Psoas muscle (tissue), 8 donors: ENCODE measurements at places on chromosomes 11 and 22.
A peak's percentile ranks its signal among the peaks of the same experiment; 100 is the strongest.

DNA sequence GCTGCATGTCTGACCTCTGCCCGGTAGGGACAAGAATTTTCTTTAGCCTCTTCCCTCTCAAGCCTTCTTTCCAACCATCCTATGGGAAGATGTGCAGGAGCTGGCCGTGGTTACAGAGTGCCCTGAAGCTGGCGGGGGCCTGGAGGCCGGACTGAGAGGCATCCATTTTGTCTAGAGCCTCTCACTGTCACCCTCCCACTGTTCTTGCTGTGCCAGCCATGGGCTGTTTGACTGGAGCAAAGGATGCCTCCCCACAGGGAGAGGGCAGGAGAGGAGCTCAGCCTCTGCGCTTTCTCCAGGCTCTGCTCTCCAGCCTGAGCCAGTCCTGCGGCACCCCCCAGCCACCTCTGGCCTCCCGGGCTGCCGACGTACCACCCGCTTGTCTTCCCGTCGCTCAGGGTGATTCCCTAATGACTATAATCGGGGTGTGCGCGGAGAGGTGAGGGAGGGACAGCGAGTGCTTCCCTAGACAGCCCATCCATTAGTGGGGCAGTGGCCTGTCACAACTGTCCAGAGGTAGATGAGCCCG, 123.8 kb downstream of the NECTIN1 start:
- DNase-seq: no peak

DNA sequence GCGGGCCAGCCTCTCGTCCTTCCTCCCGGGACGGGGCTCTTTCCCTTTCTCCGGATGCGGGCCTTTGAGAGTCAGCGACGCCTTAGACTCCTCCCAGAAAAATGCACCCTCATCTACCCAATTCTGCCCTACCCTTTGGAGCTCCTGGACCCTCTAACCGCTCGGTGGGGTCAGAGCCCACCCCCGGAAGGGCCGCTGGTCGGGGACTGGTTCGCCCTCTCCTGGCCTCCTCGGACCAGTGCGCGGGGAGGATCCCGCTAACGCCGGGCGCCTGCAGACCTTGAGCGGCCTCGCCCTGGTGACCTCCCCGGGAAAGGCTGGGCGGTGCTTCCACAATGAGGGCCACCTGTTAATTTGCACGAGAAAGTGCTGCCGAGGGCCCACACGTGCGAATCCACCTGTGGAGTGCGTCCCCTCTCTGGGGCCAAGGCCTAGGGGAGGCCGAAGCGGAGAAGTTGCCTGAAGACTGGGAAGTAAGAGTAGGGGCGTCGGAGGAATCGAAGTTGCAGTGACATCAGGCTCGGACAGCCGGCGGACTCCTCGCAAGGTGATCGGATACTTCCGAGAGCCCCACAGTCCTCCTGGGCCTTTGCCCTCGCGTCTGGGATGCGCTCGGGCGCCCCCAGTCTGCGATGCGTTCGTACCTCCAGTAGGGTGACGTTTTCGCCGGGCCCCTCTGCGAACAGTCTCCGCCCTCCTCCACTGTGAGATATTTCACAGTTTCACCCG, 61.5 kb downstream of the ENDOD1 start:
- DNase-seq: peak; percentile 87

GRCh38 chr11:131064373-131064991, 148.2 kb upstream of the SNX19 start:
- DNase-seq: peak; percentile 61

DNA sequence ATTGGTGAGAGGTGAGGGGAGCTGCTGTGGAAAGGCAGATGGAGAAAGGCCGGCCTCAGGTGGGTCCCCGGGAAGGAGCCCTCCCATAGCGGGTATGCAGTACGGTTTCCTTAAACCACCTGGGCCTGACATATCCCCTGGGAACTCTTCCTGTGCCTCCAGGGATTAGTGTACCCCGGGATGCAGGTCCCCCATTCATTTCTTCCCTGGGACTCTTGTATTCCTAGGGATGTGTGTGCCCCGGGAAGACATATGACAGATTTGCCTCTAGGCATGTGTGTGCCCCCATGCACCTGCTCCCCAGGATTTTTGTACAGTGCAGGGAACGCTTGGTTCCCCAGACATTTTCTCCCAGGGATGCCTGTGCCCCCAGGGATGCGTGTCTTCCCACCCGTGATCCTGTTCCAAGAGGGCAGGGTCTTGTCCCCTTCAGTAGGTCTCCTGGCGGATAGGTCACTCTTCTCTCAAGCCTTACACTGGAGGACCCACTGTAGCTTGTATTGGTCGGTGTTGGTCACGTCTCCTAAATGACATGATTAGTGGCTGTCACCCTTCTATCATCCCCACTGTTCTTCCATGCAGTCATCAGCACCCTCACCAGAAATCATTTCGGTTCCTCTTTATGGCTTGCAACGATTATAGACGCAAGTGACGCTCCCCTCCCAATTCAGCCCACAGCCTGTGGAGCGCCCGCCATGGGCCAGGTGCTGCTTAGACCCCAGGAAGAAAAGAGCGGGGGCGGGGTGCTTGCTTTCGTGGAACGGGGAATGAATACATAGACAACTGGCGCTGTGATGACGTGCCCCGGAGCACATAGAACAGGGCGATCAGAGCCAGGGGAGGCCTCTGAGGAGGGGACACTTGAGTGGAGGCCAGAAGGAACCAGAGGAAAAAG, 1.3 kb downstream of the PARVB start:
- DNase-seq: peak; percentile 58

GRCh38 chr22:40238425-40239344, 61.0 kb downstream of the TNRC6B start:
- DNase-seq: no peak

- DNase-seq: no peak
These were observed 898 bp downstream of the ZNF215 start for GRCh38 chr11:6927030-6927617.

DNA sequence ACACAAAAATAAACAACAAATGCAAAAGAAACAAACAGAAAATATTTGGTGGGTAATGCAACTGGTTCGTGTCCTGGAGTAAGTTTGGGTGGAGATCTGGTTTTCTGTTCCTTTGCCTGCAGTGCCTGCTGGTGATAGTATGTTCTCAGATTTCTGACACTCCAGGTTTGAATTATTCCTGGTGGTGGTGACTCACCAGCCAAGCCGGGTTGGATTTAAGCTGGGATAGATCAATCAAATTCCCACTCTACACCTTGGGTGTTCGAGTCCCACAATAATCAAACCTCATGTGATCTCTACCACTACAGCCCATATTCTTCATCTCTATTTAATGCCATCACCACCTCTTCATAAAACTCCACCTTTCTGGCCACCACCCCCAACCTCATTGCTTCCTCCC, 421.8 kb downstream of the NTM start:
- DNase-seq: no peak

GRCh38 chr11:73194034-73194507, 24.0 kb upstream of the P2RY2 start:
- DNase-seq: no peak

DNA sequence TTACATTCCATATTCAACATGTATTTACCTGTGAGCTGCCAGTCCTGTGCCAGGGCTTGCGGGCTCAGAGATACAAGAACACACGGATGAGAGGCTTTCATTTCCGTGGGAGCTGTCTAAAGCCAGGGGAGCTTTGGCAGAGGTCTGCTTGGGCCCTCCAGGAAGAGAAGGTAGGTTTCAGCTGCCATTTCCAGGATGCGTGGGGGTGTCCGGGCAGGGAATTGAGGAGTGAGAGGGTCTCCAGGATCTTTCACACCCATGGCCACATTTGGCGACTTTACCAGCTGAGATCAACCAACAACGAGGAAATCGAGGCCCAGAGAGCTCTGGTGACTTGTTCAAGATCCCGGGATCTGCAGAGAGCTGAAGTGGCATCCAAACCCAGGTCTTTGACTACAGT, 119.6 kb downstream of the BUD13 start:
- no peak for DNase-seq

DNA sequence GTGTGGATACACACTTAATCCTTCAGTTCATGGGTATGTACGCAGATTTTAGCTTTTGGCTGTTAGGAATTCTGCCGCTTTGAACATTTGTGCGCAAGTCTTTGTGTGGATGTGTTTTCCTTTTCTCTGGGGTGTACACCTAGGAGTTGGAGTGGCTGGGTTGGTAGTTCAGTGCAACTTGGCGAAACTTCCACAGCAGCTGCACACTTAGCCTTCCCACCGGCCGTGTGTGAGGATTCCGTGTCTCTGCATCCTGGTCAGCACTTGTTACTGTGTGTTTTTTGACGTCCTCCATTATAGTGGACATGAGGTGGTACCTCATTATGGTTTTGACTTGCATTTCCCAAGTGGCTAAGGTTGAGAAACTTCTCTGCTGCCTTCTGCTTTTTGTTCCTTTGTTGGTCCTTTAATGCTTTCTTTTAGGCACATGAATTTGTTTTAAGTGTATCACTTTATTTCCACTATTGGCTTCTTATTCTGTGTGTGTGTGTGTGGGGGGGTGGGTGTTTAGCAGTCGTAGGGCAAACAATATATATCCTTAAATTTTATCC, 72.1 kb upstream of the SLC25A18 start:
- no peak for DNase-seq

- peak; percentile 92 for DNase-seq
These were observed 12.4 kb downstream of the CRY2 start for GRCh38 chr11:45859661-45860140.

DNA sequence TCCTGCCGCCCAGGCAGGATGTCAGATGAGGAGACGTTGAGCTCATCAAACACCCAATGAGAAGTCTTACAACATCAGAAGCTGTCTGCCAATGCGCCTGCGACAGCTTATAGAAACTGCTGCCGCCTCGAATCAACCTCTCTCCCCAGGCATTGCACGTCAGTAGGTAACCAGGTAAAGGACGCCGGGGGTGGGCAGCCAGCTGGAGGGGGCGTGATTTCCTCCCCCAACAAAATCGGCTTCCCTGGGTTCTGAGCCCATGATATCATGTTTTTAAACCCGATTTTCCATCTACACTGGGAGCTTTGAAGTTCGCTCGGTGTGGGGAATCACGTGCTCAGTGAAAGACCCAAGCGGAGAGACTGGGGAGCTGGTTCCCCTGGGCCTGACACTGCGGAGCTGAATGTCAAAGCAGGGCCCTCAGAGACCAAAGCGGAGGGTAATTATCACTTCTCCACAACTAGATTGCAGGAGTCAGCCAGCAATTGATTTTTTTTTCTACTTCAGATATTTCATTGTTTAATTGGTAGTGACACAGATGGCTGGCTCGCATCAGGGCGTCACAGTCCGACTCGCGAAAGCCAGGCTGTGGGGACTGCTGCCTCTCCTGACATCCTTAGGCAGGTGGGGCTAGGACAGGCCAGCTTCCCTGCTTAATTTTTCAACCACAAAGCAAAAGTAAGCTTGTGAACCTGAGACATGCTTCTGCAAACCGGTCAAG, 15.4 kb downstream of the FAM83F start:
- DNase-seq: no peak

DNA sequence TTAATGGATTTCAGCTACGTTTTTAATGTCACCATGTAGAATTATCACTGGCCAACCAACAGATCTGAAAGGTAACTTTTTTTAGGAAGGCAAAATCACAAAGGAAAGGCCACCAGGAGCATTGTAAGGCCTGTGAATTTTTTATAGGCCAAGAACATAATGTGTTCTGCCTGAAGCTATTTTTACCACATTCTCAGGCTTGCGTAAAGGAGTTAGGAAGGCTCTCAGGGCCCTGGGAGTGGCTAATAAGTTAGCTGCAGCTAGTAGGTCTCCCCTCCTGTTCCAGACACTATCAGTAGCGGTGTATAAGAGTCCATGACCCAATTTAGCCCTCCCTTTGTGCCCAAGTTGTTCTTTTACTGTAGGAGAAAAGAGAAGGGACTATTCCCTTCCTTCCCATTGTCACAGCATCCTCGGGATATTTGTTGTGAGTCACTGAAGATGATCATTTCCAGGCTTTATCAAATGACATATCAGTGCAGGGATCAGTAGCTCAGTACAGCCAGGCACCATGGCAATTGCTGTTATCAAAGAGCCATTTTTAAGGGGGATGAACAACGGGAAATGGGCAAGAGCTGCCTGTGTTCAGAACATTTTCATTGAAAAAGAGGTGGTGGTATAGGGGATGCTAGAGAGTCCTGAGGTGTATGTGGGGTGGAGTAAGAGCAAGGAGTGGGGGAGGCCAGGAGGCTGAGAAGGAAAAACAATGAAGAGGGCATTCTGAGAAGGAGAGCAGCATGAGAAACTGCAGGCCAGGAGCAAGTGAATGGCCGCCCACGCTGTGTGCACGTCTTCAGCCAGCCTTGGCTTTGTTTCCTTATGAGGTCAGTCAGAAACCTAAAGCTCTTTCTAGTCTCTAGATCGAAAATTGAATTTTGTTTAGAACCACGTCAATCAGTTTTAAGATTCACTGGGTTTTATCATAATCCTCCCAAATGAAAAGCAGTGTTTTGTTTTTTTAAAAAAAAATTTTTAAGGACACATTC, 940.3 kb downstream of the NTM start:
- DNase-seq: no peak

- DNase-seq: no peak
These were observed 39.7 kb upstream of the MMP12 start for GRCh38 chr11:102914238-102915043.

DNA sequence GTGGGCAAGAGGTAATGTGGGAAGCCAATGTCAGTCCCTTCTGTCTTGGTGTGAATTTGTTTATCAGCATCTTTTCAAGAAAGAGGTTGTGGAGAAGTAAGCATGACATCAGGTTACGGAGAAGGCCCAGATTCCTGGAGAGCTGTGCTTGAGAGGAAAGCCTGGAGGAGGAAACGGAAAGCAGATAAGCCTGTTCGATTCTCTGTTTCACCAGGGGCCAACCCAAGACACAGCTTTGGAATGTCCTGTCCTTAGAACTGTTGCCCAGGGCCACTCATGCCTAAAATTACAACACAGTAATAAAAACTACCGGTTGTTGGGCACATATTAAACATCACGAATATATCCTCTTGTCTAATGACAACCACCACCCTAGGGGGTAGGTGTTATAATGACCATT, 148.5 kb downstream of the NAV2 start:
- no peak for DNase-seq

- DNase-seq: no peak
These were observed 25.4 kb downstream of the TRIM44 start for GRCh38 chr11:35688023-35688422.

- no peak for DNase-seq
These were observed 323.3 kb downstream of the TENM4 start for GRCh38 chr11:79117488-79117887.

DNA sequence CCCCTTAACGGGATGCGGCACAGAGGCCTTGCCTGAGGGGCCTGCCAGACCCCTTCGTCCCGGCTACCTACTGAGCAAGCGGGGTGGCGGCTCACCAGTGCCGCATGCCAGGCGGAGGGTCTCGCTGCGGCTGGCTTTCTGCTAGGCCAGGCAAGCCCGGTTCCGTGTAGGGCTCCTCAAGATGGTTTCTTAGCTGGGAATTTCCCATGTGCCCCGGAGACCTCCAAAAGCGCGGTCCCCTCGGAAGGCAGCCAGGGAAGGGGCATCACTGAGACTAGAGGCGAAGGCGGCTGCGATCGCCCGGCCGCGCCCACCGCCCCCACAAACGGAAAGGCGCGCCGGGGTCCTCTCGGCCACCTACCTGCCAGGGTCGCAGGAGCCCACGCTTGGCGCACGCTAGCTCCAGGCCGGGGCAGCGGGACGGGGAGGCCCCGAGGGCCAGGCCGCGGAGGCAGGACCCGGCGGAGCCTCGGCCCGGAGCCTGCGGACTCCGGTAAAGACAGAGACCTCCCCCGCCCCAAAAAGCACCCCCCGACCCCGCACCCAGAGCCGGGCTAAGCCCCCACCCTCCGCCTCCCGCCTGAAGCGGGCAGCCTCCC, 23.8 kb downstream of the MICAL3 start:
- DNase-seq: peak; percentile 25
